ENCODE measurements at places on chromosomes 2 and 18. TPM values are rescaled to one million over a fixed set of nuclear protein-coding genes. Genes with fewer than 3 reads are reported as not detected.

DNA sequence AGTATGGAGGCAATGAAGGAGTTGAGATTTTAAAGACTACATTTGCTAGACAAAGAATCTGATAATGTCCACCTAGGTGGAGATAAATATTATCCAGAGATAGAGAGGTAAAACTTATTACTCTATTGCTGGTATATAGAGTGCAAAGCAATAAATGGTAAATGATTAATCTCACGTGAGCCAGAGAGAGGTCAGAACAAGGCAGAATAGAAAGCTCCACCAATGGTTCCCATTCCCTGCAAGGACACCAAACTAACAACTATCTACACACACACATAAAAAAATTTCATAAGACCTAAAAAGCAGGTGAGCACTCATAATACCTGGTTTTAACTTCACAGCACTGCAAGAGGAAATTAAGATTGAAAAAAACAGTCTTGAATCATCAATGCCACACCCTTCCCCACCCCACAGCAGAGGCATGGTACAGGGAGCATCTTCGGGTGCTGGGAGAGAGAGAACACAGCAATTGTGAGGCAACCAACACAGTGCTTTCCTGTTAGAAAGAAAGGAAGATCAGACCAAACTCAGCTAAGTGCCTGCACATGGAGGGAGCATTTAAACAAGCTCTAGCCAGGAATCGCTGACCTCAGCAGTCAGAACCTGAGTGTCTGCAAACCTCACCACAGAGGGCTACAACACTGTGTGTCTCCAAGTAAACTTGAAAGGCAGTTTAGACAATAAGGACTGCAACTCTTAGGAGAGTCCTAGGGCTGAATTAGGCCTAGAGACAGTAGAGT, 1432.6 kb upstream of the TMEFF2 start:
- H3K27me3 ChIP-seq = no peaks in the 10 kb centered on the region
- no peaks in the 10 kb centered on the region for H3K4me1 ChIP-seq
- H3K27ac ChIP-seq = no peak overlapping the region
- H3K4me3 ChIP-seq = no peak overlapping the region
- DNase-seq = no peak

DNA sequence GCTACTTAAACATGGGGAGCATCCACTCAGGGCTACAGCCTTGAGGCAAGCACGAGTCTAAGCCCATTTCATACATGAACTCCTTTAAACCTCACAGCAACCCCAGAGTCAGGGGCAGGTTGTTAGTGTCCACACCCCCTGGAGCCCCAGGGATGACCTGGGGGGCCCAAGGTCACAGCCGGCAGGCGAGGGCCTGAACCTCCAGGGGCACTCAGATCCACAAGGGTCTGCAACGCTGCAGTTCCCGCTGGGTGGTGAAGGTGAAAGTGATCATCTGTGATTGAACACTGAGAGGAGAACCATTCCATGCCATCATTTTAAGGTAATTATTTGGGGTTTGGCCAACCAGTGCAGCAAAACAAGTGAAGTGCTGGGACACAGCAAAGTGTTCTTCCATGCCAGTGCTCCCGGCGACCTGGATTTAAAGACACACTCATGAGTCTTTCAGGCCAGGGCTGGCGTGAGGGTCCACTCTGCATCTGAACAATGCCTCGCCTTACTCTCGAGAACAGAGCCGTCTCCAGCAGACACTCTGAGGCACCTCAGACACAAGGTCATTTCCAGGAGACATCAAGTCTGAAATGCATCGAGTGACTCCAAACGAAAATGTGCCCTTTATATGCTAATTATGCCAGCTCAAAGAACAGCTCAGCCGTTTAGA, 61.6 kb upstream of the SNTG2 start:
- no peak overlapping the region for H3K4me3 ChIP-seq
- no peaks in the 10 kb centered on the region for H3K4me1 ChIP-seq
- no peak for DNase-seq
- no peaks in the 10 kb centered on the region for H3K27me3 ChIP-seq
- H3K27ac ChIP-seq = no peak overlapping the region

Gene TTN
- polyA plus RNA-seq = 2.0 TPM

GRCh38 chr2:73373344-73373743, 12.3 kb upstream of the ALMS1 start:
- H3K4me1 ChIP-seq = no peaks in the 10 kb centered on the region
- DNase-seq = no peak
- H3K4me3 ChIP-seq = no peak overlapping the region
- no peaks in the 10 kb centered on the region for H3K36me3 ChIP-seq
- no peaks in the 10 kb centered on the region for H3K27me3 ChIP-seq
- no peak overlapping the region for H3K27ac ChIP-seq

GRCh38 chr2:156518138-156518537, 82.0 kb downstream of the GPD2 start:
- no peak overlapping the region for H3K4me3 ChIP-seq
- H3K36me3 ChIP-seq = no peaks in the 10 kb centered on the region
- H3K27me3 ChIP-seq = no peaks in the 10 kb centered on the region
- no peak for DNase-seq
- H3K27ac ChIP-seq = no peak overlapping the region

Measured in CD8-positive, alpha-beta memory T cell (primary cell).